ENCODE measurements at places on chromosomes 16 and 17.

DNA sequence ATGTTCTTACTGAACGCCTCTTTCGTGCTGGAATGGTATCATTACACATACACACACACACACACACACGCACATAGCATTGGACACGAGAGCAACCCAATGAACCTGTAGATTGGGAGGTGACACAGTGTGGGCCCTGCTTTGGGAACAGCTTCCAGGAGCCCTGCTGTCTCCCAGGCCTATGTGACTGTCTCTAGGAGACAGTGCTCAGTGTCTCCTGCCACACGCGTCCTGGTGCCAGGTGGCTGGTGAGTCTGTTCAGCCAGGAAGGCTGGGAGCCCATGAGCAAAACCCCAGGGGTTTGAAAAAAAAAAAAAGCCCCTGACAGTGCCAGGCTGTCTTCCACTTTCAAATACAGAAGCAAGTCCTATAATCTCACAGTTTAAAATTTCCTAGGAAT, 2.4 kb upstream of the SPOP start:
- DNase-seq = no peak

- DNase-seq = no peak
These were observed 167.6 kb downstream of the CNTNAP4 start for GRCh38 chr16:76444832-76445231.

DNA sequence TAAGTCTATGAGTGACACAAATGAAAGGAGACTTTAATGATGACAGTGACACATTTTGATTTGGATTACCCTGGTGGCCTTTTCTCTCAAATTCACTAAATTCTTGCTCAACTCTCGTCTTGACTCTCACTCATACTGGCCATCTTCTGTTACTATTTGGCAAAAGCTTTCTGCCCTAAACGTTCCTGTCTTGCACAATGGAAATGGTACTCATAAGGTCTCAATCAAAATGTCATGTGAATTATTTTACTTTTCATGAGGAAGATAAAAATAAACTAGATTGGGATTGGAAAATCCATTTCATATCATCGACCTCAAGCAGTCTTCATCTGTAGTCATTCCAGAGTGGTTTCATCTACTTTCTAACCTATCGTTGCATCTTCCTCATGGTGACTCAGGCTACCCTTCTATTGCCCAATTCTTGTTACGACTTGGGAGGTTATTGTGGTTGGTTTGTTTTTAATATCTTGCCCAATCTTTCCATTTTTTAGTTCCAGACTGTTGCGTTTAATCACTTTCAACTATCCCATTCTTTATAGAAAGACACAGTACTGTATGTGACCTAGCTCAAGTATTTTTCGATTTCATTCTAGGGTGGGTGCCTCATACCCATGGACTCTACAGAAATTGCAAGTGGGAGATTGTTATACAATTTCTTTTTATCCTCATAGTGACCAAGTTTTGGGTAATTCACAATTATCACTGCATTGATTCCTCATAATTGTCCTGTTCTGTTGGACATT, 317.2 kb upstream of the KCNJ16 start:
- DNase-seq = no peak

- no peak for DNase-seq
These were observed 161.0 kb upstream of the NLRP1 start for GRCh38 chr17:5745111-5745813.

GRCh38 chr16:84482001-84482891, 22.2 kb downstream of the MEAK7 start:
- no peak for DNase-seq

DNA sequence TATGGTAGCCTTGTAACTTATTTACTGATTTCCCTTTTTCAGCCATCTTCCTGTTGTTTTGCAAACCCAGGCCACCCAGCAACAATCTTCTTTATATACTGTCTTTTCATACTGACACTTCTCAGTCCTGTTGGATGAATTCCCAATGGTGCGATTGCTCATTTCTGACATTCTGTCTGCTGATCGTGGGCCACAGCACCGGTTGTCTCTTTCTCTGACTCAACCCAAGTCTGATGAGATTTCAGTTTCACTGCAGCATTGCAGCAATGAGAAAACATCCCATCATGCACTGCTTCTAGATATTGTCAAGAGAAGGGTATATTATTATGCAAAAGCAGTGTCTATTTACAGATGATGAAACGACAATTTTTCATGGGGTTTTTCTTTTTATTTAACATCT, 349.2 kb upstream of the HSBP1 start:
- peak; percentile 10 for DNase-seq

- no peak for DNase-seq
These were observed 276.3 kb upstream of the MYOCD start for GRCh38 chr17:12389421-12389820.

GRCh38 chr16:66274335-66275110, 92.0 kb upstream of the CDH5 start:
- DNase-seq = no peak
